ENCODE measurements at places on chromosomes 12 and 14. TPM values are rescaled to one million over a fixed set of nuclear protein-coding genes. Genes with fewer than 3 reads are reported as not detected.

DNA sequence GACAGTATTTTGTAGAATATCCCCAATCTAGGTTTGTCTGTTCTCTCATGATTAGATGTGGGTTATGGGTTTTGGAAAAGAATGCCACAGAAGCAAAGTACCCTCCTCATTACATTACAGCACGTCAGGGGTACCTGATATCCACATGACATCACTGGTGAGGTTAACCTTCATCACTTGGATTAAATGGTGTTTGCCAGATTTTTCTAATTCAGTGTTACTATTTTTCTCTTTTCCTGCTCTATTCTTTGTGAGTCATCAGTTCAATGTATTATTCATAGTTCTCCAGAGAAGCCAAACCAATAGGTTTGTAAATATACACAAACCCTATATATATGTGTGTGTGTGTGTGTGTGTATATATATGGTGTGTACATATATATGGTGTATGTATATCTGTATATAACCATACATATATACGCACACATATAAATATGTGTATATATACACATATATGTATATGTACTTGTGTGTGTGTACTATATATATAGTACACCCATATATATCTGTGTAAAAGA, 131.4 kb downstream of the LMNTD1 start:
- no peak for DNase-seq

Gene SMCO2
- polyA plus RNA-seq = not detected

Gene ADAM20
- 0.06 TPM for polyA plus RNA-seq

Gene KCNH5
- polyA plus RNA-seq = 0.05 TPM

GRCh38 chr14:54922598-54922997, 20.0 kb upstream of the GCH1 start:
- no peak for DNase-seq

- no peak for DNase-seq
These were observed 7.8 kb upstream of the CPM start for GRCh38 chr12:68940731-68941130.

- no peak for DNase-seq
These were observed 1297.7 kb downstream of the AACS start for GRCh38 chr12:126362964-126363363.

- no peak for DNase-seq
These were observed 354.3 kb downstream of the CEP128 start for GRCh38 chr14:80587096-80587724.

DNA sequence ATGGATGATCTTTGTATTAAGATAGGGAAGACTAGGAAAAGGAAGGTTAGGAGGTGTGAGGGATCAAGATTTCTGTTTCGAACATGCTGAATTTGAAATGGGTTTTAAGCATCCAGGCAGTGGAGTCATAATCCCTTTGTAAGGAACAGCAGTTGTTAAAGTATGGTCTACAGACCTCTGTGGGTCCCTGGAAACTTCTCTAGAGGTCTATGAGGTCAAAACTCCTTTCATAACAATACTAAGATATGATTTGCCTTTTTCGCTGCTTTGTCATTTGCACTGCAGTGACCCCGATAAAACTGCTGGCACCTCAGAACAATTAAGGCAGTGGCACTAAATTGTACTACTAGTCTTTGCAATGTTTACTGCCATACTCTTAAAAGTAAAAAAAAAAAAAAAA, 1.5 kb downstream of the RAD51AP1 start:
- no peak for DNase-seq

DNA sequence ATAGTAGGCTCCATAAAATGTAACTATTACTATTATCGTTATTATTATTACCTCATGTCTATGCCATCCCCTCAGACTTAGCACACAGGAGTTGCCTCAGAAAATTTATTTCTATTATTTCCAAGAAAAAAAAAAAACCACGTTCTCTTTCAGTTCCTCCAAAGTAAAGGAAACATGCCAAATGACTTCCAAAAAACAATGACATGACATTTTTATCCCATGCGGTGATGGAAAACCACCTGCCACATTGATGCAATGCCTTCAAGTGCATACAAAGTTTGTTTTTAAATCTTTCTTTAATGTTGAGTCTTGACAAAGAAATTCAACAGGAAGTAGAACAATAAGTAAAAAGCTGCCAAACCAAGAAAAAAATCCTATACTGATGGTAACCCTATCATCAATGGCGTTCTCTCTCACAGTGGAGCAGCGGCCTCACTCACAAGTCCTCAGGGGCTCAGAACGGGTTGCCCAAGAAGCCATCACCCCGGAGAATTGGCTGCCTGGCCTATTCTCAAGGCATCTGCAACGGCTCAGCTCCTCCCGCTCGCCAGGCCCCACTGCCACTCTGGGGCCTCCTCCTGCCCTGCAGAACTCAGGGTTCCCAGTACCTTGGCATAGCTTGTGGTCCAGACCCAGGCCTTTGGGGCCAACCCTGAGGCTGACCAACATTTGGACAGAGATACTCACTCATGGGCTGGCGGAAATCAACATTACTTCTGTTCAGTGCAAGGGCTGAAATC, 51.9 kb downstream of the SERPINA3 start:
- no peak for DNase-seq

DNA sequence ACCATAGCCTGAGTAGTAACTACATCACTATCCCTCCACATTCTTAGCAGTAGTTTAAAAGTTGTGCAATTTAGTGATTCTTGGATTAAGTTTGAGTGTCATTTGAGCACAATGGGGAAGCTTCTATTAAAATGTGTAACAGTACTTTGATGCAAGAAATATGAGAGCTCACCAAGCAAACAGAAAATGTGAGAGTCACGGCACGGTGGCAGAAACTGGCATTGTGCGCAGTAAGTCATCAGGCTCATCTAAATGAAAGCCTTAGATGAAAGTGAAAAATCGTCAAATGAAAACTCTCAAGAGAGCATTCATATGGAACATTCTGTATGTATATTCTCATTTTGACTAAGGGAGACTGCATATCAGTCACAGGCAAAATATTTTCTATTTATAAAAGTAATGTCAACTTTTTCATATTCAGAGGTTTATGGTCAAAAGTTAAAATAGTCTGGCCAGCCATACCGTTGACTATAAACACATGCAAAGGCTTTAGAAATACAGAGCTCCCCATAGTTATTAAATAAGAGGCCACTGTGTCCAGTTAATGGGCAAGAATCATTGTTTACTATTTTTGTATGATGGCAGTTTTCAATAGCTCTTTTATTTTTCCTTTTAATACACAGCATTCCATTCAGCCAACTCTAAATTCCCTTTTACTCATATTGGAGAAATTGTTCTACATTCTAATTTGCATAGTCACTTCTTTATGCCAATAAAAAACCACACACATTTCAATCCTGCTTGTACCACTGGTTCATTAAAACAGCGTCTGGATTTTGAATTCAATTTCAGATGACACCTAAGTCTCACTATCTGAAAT, 167.9 kb downstream of the PRKD1 start:
- no peak for DNase-seq

Gene KLRC1
- polyA plus RNA-seq = 0.37 TPM

DNA sequence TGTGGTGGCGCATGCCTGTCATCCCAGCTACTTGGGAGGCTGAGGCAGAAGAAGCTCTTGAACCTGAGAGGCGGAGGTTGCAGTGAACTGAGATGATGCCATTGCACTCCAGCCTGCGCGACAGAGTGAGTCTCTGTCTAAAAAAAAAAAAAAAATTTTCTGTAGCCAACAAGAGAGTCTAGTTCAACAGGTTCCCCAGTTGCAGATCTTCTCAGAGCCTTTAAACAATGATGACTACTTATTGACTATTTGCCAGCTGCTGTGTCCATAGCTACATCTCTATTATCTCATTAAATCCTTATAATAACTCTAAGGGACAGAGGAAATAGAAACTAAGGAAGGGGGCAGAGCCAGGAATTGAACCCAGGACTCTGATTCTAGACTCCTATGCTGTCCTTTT, 15.2 kb upstream of the MYL2 start:
- no peak for DNase-seq

DNA sequence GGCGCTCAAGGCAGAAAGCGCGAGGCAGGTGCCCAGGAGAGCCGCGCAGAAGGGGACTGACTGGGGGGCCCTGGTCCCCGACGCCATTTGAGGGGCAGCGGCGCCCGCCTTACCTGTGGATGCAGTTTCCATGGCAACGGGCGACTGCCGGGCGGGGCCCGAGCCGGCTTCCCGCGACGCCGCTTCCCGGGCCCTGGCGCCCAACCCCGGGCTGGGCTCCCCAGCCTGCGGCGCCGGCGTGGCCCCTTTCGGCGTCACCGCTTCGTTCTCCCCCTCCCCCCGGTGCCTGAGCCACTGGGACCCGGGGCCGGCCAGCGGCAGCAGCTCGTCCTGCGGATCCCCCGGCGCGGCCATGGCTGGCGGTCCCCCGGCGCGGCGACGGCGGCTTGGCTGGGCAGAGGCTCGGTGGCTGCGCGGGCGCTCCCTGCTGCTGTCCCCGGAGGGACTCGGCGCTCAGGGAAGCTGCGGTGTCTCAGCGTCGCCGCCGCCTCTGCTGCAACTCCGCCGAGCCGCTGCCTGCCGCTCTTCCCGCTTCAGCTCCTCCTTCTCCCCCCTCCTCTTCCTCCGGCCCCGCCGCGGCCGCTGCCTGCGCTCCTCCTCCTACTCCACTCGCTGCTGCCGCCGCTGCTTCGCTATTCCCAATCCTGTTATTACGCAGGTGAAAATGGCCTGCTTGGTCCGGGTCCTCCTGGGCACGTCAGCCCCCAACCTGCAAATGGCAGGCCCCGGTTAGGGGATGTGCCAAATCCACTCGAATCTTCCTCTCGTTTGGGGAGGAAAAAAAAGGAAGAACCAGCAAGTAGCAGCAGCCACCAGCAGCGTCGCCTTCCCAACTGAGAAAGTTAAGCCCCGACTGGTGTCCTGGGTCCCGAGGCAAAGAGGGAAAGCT, at the start of gene RTN1:
RTN1 (minus strand) TSS at position 500 of the 889 bp plus-strand sequence; CDS start at position 354, 146 bp downstream.
- no peak for DNase-seq

- no peak for DNase-seq
These were observed 5.9 kb downstream of the OAS3 start for GRCh38 chr12:112944024-112944690.

- no peak for DNase-seq
These were observed 204.8 kb downstream of the ITPR2 start for GRCh38 chr12:26628234-26628633.

- peak; percentile 36 for DNase-seq
These were observed 1081.5 kb downstream of the VRK1 start for GRCh38 chr14:97878727-97879126.

DNA sequence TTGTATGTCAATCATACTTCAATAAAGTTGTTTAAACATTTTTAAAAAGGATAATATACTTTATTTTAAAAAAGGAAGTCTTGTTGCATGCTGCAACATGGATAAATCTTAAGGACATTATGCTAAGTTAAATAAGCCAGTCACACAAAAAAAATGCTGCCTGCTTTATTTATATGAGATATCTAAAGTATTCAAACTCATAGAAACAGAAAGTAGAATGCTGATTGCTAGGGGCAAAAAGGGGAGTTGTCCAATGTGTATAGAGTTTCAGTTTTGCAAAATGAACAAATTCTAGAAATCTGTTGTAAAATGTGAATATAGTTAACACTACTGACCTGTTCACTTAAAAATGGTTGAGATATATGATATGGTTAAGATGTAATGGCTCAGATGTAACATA, 8.7 kb downstream of the KLRC4 start:
- no peak for DNase-seq

GRCh38 chr12:78406828-78407227, 457.7 kb upstream of the SYT1 start:
- no peak for DNase-seq

- no peak for DNase-seq
These were observed 2.1 kb downstream of the WASHC4 start for GRCh38 chr12:105109465-105110212.

Gene CCDC38
- 0.62 TPM for polyA plus RNA-seq

DNA sequence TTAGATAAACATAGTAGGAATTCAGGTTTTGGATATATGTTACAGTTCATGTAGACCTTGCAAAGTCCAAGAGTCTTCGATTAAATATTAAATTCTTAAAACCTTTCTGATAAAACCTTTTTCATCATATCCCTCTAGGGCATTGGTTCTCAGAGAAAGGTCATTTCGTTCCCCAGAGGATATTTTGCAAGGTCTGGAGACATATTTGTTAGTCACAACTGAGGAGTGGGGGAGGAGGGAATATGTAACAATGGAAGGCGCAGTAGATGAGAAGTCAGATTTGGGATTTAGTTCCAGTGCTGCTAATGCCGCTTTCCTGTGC, 5.3 kb downstream of the TMEM253 start:
- no peak for DNase-seq

DNA sequence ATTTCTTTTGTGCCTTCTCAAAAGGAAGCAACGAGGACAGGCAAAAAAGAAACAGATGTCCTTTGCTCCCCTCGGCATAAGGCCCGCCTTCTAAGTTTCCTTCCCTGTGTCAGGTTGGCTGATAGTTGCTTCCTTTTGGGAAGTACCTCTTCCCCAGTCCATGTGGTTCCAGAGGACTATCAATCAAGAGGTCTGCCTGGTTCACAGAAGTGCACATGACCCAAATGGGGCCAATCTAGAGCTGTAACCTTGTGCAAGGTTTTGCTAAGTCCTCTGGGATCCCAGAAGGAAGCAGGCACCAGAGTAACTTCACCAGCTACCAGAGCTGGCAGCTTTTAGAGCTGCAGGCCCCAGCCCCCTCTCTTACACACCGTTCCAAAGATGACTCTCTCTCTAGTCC, 42.6 kb downstream of the TMEM63C start:
- no peak for DNase-seq

Gene IL31
- polyA plus RNA-seq = not detected

DNA sequence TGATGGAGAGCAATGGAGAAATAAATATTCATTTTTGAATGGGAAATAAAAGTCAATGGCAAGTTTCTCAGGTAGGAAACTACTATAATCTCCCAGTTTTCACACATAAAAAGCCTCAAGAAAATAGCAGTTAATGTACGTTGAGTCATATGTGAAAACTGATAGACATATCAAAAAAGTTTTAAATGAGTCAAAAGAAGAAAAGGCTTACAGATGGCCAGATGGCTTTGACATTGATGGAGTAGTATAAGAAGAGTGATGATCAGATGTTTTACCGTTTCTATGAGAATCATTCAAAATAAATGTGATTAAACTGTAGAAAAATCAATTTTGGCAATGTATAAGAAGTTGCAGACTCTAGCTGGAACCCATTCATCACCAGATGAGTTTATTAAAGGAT, 97.8 kb downstream of the LLPH start:
- no peak for DNase-seq

Gene SAMD4A
- 65.1 TPM for polyA plus RNA-seq

Gene SLC38A4
- polyA plus RNA-seq = 9.9 TPM
